ENCODE measurements at places on chromosomes 1 and 21.

- no peak for ATAC-seq
These were observed 100.6 kb downstream of the ROR1 start for GRCh38 chr1:63874278-63874880.

DNA sequence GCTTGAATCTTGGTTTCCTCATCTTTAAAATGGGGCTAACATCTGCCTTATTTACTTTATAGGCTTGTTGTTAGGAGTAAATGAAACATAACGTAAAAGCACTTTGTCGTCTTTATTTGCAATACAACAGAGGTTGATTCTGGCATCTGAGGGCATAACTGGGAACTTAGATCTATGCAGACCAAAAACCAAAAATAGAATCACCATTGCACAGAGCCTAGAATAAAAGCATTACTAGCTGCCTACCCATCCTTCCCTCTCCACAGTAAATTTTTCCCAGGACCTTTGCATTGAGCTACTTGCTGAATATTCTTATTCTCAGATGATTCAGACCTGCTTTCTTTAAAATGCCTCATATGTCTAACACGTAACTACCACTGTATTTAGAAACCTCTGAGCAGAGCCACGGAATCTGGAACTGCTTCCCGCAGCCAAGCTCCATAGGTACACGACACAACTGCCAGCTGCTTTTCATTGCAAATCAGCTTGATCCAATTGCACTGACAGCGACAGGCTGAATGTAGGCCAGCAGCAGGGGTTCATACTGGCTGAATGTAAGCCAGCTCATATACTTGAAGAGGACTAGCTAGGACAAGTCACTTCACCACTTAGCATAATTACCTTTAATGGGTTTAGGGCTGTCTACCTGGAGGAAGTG lies 33.2 kb upstream of the SERBP1 start:
- ATAC-seq, result no peak

- ATAC-seq, result no peak
These were observed 8.3 kb downstream of the AHCTF1 start for GRCh38 chr1:246923482-246923881.

- no peak for ATAC-seq
These were observed 91.2 kb downstream of the ACTL8 start for GRCh38 chr1:17846341-17846740.

DNA sequence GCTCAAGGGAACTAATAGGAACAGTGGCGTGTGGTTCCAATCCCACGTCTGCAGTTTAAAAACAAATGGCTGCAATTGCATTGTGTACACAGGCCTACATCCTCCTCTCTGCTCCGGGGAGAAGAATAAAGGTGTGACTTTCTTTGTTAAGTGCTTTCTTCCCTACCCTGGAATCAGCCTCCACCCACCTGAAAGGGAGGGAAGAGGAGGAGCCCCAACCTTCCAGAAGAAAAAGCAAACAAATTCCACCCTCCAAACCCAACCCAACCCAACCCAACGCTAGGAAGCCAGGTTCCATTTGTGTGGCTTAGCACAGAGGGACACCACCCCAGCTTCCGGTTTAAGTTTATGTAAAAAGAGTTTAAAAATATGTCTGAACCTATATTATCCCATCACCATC lies 11.8 kb upstream of the BACE2 start:
- ATAC-seq, result no peak

DNA sequence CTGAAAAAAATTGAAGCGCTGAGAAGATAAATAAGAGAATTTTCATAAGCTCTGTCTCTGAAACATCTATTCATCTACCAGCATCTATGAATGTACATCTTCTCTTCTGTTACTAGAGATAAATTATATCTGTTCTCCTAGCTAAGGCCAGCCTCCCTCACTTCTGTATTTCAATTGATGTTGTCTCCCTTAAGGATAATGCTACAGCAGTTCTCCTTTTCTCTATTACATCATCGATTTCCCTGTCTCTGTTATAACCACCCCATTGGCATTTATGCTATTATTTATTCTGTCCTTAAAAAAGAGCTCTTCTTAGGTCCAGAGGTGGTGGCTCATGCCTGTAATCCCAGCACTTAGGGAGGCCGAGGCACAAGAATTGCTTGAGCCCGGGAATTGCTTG lies 42.9 kb upstream of the TMCO2 start:
- ATAC-seq, result no peak

- no peak for ATAC-seq
These were observed 16.1 kb upstream of the XPR1 start for GRCh38 chr1:180615493-180616290.

GRCh38 chr1:67898033-67898726 lies 64.9 kb upstream of the GNG12 start:
- no peak for ATAC-seq

- no peak for ATAC-seq
These were observed 76.3 kb downstream of the OBSCN start for GRCh38 chr1:228284148-228284495.

DNA sequence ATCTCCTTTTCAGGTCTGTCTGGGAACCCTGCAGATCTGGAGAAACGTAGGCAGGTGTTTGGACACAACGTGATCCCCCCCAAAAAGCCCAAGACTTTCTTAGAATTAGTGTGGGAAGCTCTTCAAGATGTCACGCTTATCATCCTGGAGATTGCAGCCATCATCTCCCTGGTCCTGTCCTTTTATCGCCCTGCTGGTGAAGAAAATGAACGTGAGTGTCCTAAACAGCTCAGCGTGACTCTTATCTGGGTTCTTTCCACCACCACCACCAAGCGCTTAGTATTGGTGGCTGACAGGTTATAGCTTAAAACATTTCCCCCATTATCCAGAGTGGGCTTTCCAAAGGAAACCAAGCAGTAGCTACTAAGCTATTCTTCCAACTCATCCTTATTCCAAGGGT lies 66.8 kb upstream of the LAX1 start:
- no peak for ATAC-seq

- no peak for ATAC-seq
These were observed 3.0 kb downstream of the FUBP1 start for GRCh38 chr1:77975907-77976306.

DNA sequence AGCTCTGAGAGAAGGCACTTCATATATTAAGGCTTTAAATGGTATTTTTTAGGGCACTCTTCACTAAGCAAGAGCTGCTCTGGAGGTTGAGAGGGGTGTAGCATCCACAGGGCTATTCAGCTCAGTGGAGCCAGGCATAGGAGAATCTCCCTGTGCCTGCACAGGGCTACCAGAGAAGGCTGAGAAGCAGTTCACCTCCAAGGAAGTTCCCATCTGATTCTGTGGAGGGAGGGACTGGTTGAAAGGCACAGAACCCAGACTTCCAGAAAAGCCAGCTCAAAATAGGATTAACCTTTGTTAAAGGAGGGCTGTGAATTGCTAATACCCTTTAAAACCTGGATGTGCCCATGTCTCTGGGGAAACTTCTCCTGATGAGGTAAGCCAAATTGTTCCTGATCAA lies 304.5 kb downstream of the TTLL7 start:
- ATAC-seq, result no peak

GRCh38 chr1:6584126-6585080 lies 4.6 kb downstream of the ZBTB48 start:
- no peak for ATAC-seq

- no peak for ATAC-seq
These were observed 53.5 kb upstream of the TIAM1 start for GRCh38 chr21:31397515-31397926.

Data from stimulated activated memory B cell treated with anti-CD40 and anti-IgM and Interleukin-4, amounts not matched to agents 10 μg/mL and 1 μg/mL and 100 μg/mL, for 72 hours (primary cell).